ENCODE measurements at places on chromosomes 12 and 14.

DNA sequence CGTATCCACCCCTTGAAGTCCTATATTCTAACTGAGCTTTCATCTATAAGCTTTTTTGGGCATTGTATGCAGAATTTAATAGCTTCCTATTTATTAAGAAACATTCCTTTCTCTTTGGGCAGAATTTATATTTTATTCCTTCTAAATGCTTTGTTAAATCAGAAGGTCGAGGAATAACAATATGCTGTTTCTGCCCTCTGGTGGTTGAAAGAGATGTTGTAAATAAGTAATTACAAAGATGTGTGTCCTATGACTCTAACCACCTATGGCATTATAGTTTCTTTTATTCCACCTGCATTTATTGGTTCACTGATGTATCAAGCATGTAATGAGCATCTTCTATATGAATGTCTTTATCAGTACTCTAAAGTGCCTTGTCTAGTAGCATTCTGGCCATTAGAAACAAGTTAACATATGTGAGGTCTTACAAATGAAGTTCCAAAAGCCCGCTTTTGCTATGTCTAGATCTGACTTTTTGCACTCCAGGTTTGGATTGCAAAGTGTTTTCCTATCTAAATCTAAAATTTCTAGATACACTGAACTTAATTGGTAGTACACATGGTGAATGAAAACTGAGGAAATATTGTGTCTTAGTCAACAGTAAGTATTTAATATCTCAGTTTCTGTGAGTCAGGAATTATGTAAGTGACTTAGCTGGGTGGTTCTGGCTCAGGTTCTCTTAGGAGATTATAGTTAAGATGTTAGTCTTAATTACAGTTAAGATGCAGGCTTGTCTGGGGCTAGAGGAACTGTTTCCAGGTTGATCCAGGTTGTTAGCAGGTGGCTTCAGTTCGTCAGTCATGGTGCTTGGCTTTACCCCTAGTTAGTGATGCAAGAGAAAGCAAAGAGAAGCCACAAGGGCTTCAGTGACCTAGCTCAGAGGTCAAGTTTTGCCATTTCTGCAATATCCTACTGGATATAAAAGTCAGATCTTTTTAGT, 57.5 kb downstream of the PLEKHA5 start:
- no peak for DNase-seq

DNA sequence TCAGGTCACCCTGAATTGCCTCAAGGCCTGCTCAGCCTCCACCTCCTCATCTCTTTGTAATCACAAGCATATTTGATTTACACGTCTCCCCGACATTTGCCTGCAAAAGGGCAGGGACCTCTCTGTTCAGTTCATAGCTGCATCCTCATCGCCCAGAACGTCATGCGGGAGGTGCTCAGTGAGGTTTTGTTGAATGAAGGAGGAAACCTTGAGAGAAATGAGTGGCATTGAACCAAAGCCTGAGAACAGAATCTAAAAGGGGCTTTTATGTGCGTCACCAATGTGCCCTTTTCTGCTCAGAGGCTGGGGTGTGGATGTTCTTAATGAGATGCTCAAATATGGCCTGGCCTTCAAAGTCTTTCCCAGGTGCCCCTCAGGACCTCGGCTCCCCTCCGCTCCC, 50.0 kb upstream of the LHX5 start:
- DNase-seq, result no peak

DNA sequence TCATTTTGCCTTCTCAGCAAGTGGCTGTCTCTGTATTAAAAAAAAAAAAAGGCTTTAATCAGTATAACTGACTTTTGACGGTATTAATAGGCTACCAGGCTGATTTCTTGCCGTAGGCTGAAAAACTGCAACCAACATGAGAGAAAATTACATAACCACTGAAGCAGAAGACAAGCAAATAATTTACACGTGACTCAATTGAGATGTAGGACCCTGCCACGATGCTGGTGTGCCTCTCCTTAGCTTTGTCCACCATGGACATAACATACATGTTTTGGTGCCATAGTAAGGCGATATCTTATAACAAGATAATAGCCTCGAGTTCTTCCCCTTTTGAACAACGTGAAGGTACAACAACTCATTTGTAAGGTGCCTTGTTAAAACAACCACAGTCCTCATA, 88.7 kb upstream of the GRIP1 start:
- DNase-seq, result no peak

DNA sequence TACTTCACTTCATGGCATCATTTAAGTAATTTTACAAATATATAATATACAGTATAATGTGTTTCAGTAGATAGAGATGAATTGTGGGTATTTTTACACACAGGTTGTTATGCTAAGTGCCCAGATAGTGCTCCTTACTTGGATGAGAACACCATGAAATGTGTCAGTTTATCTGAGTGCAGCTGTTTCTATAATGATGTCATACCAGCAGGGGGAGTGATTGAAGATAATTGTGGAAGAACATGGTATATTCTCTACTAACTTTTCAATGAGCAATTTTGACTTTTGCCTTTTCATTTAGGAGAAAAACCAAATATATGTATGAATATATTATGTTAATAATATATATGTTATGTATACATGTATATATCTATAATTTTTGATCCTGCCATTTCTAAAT, 221.6 kb downstream of the LRRK2 start:
- DNase-seq, result no peak

GRCh38 chr12:51948066-51948465, 3.4 kb upstream of the ACVR1B start:
- DNase-seq, result no peak

DNA sequence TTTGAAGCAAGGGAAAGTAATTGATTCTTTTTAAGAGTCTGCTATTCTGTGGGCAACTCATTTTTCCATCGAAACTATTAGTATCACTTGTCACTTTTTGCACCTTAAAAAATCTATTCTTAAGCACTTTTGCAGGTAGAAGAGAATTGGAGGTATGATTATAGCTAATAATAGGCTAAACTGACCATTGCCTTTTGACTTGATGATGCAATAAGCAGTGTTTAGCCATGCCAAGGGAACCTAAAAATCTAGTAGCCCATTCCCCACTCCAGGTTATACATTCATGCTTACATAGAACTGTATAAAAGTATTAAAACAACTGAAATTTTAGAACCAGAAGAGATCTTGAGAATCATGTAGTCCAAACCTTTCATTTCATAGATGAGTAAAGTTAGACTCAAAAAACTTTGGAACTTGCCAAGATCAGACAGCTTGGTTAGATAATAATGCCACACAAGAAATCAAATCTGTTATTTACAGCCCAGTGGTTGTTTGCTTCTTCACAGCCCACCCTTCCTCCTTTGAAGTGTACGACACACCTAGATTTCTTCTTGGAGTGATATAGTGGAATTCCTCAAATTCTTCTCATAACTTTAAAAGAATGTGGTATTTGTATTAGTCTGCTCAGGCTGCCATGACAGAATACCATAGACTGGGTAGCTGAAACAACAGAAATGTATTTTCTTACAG, 21.7 kb upstream of the GARIN2 start:
- DNase-seq, result no peak

DNA sequence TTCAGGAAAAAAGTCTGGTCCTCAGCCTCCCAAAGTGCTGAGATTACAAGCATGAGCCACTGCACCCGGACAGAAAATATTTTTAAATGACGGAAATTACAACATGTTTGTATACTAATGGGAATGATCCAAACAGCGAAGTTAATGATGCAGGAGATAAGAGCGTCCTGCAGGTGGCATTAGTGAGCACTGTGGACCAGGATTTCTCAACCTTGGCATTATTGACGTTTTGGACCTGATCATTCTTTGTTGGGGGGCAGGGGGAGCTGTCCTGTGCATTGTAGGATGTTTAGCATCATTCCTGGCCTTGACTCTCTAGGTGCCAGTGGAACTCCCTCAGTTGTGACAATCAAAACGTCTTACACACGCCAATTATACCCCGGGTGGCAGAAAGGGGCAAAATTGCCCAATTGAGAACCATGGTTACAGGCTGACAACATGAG, 34.1 kb downstream of the SCFD1 start:
- no peak for DNase-seq

GRCh38 chr12:71763677-71764379, 9.2 kb downstream of the RAB21 start:
- no peak for DNase-seq

DNA sequence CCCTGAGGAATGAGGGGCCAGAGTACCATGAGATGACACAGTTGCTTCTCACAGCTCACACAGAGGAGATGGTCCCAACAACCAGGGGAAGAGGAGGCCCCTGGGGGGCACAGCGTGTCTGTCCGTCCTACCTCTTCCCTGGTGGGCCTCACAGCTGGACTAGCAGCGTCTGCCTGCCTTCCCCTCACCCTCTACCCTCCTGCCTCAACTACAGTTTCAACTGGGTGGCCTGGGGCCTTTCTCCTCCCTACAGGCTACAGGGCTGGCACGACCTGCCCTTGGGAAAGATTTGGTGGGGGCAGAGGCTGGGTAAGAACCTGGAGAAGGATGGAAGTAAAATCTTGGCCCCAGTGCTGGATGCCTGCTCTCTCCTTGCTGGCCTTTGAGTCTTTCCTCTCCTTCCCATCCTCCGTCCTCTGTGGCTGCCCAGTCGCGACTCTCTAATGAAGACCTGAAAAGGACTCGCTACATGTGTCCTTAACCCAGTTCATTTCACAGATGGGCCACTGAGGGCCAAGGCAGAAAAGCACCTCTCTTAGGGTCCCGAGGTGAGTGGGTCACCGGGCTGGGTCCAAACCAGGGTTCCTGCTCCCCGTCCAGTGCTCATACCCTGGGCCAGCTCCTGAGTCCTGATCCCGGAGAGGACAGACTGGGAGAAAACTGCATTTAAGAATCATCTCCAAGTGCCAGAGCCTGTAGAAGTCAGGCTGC, 232.5 kb downstream of the BCL11B start:
- DNase-seq, result no peak

DNA sequence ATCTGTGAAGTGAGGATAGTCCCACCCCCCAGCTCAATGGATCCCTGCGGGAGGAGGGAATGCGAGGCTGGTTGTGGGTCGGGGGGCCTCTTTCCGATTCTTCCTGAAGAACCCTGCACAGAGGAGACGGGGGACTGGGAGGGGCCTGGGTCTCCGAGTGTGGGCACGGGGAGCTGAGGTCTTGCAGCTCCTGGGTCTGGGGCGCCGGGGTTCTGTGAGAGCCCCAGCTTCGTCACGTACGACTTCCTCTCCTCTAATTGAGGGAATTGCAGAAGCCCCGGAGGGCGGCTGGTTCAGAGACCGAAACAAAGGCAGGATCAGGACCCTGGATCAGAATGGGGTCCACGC, 66.6 kb downstream of the DIO3 start:
- DNase-seq, result no peak

DNA sequence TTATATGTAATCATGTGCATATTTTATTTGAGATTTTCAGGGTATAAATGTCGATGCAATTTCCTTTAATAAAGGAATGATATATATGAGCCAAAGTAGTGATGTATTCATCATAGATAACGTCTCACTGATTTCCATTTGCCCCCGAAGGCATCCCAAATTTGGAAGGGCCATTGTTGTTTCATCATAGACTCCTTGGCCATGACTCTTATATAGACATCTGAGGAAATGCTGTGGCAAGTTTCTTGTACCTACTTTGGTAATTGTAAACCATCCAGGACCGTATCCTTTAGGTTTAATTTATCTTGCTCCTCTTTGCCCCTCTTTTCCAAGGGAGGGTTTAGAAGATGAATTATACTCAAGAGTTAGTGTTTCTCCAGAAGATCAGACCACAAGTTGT, 84.7 kb downstream of the SAMD4A start:
- no peak for DNase-seq

- DNase-seq, result no peak
Observed at GRCh38 chr12:98291828-98292227, 223.6 kb upstream of the TMPO start.

GRCh38 chr12:53221203-53222080, 10.6 kb downstream of the RARG start:
- DNase-seq, result no peak

DNA sequence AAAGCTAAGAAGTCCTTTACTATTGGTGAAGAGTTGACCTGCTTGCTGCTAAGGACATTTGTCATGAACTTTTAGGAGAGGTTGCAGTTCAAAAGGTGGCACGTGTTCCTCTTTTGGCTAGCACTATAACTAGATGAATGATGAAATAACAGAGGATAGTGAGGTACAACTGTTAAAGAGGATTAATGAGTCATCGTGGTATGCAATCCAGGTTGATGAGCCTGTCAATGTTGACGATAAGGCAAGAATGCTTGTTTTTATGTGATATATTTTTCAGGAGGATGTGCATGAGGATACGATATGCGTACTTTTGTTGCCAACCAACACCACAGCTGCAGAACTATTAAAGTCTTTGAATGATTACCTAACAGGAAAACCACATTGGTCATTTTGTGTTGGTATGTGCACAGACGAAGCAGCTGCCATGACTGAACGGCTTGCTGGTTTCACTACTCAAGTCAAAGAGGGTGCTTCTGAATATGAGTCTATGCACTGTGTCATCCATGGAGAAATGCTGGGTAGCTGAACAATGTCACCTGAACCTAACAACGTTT, 10.6 kb downstream of the CEP128 start:
- no peak for DNase-seq

DNA sequence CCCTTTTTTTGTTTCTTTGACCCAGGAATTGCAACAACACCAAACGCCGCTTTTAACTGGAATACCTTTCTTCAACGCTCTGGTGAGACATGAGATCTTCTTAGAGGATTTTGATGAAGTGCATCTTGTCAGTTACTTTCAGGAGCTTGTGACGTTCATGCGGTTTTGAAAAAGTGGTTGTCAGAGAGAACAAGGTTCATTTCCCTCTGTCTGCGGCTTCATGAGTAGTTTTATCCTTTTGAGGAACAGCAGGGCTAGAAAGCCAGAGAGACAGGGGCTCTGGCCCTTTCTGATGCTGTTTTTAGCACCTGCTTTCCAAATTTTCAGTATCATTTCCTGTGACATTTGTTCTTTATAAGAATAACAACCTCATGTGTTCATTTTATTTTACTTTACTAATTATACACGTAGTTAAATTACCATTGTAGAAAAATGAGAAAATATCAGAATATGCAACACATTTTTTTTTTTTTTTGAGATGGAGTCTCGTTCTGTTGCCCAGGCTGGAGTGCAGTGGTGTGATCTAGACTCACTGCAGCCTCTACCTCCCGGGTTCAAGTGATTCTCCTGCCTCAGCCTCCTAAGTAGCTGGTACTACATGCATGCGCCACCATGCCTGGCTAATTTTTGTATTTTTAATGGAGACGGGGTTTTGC, 61.8 kb downstream of the GLT1D1 start:
- no peak for DNase-seq

GRCh38 chr14:35161231-35161630, 38.9 kb downstream of the PRORP start:
- DNase-seq, result no peak

Measured in NCI-H1048 (cell line).